Cerebellar nuclear complex (tissue), 1 donor: ENCODE measurements at places on chromosomes 3 and 15.

- no peak for DNase-seq
Measured at GRCh38 chr3:10223676-10224639, 24.3 kb upstream of the TATDN2 start.

DNA sequence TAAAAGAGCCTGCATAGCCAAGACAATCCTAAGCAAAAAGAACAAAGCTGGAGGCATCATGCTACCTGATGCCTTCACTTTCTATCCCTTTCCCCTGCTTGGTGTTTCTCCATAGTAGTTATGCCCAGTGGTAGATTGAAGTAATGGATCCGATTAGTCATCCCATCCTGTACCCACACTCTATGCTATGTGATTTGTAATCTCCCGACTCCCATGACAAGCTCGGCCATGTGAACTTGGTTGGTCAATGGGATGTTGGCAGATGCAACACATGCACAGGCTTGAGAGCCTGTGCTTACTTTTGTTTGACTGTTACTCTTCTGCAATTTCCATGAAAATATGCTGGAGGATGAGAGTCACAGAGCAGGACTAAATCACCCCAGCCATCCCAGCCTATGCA lies 334.9 kb upstream of the DPH6 start:
- DNase-seq = no peak

DNA sequence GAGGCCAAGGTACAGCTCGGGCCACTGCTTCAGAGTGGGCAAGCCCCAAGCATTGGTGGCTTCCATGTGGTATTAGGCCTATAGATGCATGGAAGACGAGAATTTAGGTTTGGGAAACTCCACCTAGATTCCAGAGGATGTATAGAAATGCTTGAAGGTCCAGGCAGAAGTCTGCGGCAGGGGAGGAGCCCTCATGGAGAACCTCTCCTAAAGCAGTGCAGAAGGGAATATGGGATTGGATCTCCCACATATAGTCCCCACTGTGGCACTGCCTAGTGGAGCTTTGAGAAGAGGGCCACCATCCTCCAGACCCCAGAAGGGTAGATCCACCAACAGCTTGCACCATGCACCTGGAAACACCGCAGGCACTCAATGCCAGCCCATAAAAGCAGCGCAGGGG lies 48.1 kb upstream of the XXYLT1 start:
- no peak for DNase-seq

DNA sequence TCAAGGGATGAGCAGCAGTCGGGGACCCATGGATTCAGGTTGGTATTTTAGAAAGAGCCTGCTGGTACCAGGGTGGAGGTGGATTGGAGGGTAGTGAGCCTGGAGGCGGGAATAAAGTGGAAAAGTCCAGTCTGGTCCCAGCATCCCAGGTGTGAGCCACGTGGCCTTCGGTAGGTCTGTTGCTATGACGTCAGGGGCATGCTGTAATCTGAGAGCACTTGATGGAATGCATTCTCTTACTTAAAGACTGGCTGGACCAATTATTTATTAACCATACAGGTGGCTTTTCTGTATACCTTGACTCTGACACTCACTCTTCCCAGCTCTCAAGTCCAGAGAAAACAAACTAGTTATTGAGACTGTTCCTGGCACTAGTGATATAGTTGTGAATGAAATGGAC lies 389.9 kb upstream of the RGMA start:
- DNase-seq = no peak

GRCh38 chr15:35321926-35322325 lies 224.0 kb downstream of the DPH6 start:
- DNase-seq = no peak

- DNase-seq = no peak
Measured at GRCh38 chr3:113293348-113293747, 82.0 kb downstream of the BOC start.

DNA sequence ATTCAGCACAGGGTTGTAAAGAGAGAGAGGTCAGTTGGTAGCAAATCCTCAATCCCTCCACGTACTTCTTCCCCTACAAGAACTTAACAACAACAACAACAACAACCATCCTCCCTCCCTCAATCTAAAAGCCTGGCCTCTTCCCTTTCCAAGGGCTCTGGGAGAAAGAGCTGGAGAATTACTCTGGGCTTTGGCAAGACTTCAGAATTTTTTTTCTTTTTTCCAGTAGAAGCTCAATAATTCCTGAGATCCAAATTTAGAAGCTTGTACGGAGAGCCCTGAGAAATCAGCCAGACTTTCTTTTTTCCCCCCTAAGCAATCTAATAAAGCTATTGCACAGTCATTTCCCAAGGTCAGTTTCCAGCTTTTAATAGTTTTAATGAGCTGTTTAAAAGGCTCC lies 95.8 kb upstream of the CACNA2D3 start:
- no peak for DNase-seq

- no peak for DNase-seq
Measured at GRCh38 chr3:127555108-127555507, 35.4 kb downstream of the TPRA1 start.

GRCh38 chr3:195616681-195617080 lies 32.9 kb upstream of the APOD start:
- DNase-seq = no peak
